ENCODE measurements at places on chromosomes 11 and 22.
A peak's percentile ranks its signal among the peaks of the same experiment; 100 is the strongest.

DNA sequence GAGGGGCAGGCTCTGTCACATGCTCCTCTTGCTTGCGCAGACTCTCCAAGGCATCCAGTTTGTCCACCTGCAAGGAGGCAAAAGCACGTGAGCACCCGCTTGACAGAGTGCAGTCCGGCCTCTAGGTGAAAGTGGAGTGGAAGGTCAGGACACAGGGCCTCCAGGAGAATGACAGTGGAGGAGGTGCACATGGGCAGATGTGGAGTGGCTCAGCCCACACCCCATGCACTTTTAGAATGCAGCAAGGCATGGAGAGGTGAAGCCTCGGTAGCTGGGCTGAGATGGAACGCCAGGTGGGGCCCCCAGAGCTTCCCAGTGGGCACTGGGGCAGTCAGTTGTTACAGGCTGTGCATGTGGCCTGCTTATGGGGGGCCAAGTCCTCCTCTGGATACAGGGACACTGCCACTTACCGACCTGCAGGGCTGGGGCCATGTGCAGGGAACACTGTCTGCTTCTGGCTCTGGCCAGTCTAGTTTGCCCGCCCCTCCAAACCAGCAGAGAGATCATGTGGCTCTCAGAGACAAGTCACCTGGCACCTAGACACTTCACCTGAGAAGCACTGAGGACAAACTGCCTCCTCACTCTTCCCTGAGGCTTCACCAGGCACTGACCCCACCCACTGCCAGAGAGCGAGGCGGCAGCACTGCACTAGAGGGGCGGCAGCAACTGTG is 2.3 kb upstream of the SLC25A1 start:
- DNase-seq, result no peak

GRCh38 chr22:22593964-22594656 is 35.0 kb upstream of the PRAME start:
- DNase-seq, result peak; percentile 9

- DNase-seq, result no peak
Measured at GRCh38 chr11:88620568-88621130, 283.1 kb upstream of the CTSC start.

- no peak for DNase-seq
Measured at GRCh38 chr11:114154271-114155047, 94.9 kb downstream of the ZBTB16 start.

- DNase-seq, result no peak
Measured at GRCh38 chr22:40147388-40148176, 30.1 kb upstream of the TNRC6B start.

DNA sequence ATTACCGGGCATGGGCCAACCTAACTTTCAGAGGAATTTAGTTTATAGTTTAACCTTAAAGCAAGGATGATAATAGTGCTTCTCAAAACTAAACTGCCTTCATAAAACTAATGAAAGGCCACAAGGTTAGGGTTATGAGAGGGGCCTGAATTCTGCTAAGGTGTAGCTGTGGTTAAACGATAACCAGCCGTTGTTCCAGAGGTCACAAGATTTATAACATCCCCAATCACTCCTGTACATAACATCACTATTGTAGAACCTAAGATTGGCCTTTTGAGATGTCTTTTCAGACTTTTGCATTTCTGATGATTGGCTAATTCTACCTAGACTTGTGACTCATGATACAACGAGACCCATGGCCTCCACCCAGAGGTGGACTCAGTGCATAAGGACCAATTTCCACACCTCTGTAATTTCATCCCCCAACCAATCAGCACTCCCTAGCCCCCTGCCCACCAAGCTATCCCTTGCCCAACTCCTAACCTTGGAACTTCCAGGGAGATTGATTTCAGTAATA is 69.8 kb downstream of the ADAMTS15 start:
- no peak for DNase-seq

DNA sequence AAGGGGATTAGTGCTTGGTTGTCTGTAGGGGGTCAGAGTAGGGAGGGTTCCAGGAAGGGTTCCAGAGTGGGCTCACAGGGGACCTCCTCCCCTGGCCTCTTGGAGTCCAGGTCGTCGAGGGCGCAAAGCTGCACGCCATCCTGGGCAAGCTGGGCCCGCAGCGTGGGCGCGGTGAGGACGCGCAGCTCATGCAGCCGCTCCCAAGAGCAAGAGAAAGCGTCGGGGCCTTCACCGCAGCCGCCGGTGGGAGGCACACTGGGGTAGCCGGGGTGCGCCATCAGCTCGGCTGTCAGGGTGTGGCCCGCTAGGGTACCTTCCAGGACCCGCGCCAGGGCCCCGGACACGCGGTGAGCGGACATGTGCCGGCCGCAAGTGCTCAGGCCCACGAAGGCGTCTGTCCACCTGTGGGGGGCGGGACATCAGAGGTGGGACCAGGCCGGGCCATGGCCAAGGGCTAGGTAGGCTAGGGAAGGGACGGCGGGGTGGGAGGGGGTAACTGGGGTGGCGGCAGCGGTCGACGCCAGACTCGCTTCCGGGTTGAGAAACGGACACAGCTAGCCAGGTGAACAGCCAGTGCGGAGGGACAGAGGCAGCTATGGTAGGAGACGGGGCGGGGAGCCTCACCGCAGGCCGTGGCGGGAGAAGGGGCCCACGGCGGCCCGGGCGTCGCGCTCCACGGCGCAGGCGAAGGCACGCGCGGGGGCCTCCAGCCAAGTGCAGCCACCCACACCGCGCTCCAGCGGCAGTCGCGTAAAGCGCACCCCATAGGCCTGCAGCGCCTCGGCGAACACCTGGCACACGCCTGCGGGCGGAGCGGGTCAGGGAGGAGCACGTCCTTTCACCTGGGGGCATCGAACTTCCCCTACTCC is 1.2 kb downstream of the YDJC start:
- no peak for DNase-seq

GRCh38 chr11:72736452-72737069 is 15.6 kb downstream of the ARAP1 start:
- no peak for DNase-seq

DNA sequence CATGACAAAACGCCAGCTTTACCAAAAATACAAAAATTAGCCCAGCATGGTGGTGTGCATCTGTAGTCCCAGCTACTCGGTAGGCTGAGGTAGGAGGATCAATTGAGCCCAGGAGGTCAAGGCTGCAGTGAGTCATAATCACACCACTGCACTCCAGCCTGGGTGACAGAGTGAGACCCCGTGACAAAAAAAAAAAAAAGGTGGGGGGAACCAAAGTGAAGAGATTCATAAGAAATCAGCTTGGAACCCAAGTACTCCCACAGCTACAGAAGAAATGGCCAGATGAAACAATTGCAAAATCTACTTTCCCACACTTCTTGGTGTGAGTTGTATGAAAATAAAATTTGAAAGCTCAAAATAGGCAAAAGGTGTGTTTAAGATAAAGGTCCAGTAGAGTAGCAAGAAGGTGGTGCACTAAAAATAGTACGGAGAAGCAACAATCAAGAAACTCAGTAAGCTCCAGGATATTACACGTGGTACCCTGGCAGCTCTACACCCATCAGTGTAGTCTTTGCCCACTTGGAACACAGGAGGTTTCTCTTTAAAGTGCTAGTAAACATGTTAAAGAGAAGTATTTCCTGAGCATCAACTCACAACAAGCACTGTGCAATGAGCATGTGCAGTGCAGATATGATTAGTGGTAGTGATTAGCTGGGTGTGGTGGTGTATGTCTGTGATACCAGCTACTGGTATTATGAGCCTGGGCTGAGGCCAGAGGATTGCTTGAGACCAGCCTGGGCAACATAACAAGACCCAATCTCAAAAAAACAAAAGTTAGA is 5.3 kb downstream of the HARBI1 start:
- no peak for DNase-seq

DNA sequence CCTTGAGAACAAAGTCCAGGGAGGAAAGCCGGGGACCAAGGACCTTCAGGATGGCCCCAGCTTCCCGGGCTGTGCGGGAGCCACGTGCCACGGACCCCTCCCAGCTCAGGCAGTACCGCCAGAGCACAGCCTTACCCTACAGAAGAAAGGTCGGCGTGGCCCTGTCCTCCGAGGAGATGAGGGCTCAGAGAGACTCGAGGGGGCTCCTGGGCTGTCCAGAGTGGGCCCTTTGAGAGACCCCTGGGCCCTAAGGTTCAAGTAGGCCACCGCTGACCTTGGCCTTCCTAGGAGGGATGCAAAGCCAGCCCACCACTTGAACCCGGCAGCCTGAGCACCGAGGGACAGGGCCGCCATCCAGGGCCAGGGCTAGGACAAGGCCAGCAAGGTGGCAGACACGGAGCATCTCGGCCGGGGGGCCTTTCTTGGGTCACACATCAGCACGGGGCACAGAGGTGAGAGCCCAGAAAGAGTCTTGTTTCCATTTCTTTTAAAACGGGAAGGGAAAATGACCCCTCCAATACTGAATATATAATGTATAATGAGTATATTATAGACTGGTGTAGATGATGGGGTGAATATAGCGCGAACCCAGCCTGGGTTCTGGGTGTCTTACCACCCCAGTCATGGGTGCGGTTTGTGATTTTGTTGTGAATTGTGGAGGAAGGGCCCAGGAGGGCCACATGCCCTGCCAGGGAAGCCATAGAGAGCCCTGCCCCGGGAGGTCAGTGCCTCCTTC is 34.4 kb upstream of the PPARA start:
- DNase-seq, result no peak

DNA sequence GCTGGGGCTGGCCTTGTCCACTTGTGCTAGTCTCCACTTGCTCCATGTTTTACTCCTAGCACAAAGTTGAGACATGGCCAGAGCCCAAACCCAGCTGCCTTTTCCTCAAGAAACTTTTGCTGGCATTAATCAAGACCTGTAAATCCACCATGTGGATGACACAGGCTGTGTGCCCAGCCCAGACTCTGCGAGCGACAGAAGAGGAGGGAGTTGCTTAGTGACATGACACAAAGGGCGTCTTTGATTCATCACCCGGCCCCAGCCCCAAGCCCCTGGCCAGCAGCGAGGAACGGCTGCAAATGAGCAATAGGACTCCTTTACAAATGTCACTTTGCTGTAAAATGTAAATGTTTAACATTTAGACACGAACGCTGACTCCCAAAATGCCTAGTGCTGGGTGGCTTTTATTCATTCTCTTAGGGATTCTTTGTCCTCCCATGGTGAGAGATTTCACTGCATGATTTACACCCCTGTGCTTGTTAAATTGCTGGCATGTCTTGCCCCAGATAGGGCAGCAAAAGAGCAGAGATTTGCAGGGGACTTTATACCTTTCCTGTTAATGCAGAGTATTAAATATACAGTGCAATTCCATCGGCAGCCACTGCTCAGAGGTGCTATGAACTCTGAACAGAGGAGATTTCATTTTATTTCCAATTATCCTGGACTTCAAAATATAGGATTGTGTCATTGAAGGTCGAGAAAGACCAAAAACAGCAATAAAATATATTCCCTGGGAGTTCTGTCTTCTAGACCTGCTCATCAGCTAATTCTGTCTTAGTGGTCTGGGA is 263.6 kb upstream of the NCAM1 start:
- DNase-seq, result no peak

DNA sequence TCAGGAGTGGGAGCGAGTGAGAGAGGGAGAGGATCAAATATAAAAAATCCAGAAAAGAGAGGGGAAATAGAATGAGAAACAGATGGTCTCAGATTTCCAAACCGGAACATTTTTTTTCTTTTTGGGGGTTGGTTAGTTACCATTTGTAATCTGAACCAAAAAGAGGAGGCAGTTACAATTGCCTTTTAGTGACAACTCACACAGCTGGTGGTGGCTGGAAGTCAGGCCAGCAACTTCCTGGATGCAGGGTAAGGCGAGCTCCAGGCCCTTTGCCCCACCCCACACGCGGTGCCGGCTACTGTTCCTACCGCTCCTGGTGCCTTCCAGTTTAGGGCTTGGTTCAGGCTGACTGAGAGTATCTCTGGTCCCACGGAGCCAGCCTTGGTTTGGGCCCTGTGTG is 21.0 kb upstream of the UBASH3B start:
- DNase-seq, result peak; percentile 23
